ENCODE measurements at places on chromosomes 11 and 22. TPM values are rescaled to one million over a fixed set of nuclear protein-coding genes. Genes with fewer than 3 reads are reported as not detected.

Gene DDI1
- not detected for total RNA-seq

Gene OR5P2
- total RNA-seq: not detected

GRCh38 chr11:10490032-10490397 is 35.0 kb downstream of the AMPD3 start:
- peaks cover 6% of the 10 kb centered on the region for H3K4me1 ChIP-seq
- no peaks in the 10 kb centered on the region for H3K36me3 ChIP-seq
- no peaks in the 10 kb centered on the region for H3K27me3 ChIP-seq
- no peak overlapping the region for H3K4me3 ChIP-seq
- peak overlapping the region; percentile 54 for H3K27ac ChIP-seq

- H3K27me3 ChIP-seq: no peaks in the 10 kb centered on the region
- no peaks in the 10 kb centered on the region for H3K36me3 ChIP-seq
- H3K4me3 ChIP-seq: no peak overlapping the region
- no peaks in the 10 kb centered on the region for H3K4me1 ChIP-seq
Measured at GRCh38 chr11:58832056-58832645, 12.4 kb downstream of the GLYATL2 start.

DNA sequence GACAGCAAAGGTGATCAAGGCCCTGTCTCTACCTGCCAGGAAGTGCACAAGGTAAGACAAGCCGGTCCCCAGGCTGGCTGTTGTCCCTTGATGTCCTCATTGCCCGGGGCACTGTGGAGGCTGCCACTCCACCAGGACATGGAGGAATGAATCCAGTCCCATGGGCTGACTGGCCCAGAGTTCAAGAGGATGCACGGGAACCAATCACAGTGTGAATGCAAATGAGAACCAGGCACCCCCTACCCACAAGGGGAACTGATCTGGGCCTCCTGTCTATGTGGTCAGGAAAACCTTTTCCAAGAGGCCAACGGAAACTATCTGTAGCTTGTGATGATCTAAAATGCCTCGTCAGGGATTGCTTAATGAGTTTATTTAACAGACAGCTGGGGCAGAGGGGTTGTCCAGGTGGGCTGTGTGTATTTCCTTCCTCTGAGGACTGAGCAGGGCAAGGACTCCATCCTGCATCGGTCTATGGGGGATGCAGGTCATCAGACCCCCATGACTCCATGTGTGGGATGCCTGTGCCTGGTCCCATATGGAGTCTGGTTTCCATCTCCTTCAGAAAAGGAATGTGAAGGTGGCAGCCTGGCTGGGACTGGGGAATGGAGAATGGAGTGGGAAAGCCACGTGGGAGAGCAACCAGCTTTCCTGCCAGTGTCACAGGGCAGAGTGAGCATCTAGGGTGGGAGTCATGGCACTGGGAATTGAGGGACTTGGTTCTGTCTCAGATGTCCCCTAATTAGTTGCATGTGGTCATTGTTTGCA is 60.5 kb downstream of the CD82 start:
- no peak overlapping the region for H3K4me3 ChIP-seq
- H3K4me1 ChIP-seq: no peaks in the 10 kb centered on the region
- H3K27ac ChIP-seq: no peak overlapping the region
- no peaks in the 10 kb centered on the region for H3K27me3 ChIP-seq
- H3K36me3 ChIP-seq: no peaks in the 10 kb centered on the region

- no peak overlapping the region for H3K4me3 ChIP-seq
- no peak overlapping the region for H3K27ac ChIP-seq
- no peaks in the 10 kb centered on the region for H3K27me3 ChIP-seq
- H3K36me3 ChIP-seq: no peaks in the 10 kb centered on the region
- no peaks in the 10 kb centered on the region for H3K4me1 ChIP-seq
- no peak for DNase-seq
Measured at GRCh38 chr11:130655300-130655699, 206.9 kb downstream of the ADAMTS15 start.

- no peaks in the 10 kb centered on the region for H3K4me1 ChIP-seq
- H3K27me3 ChIP-seq: peaks cover 67% of the 10 kb centered on the region
- H3K4me3 ChIP-seq: peak within 1 kb of the TSS; percentile 19
- no peak within 1 kb of the TSS for H3K27ac ChIP-seq
- no peak for DNase-seq
Measured at GRCh38 chr11:127000291-127000968, at the start of gene KIRREL3. Gene KIRREL3, minus strand, starts transcription at chr11:127000770.
